Pancreas (tissue), 10 donors: ENCODE measurements at places on chromosomes 16 and 17. TPM values are rescaled to one million over a fixed set of nuclear protein-coding genes. Genes with fewer than 3 reads are reported as not detected.

Gene SLC6A2
- 0.25 TPM for total RNA-seq

Gene FZD2
- total RNA-seq, result 1.6 TPM

Gene RHBDF2
- total RNA-seq, result 50.1 TPM

Gene HSD17B2
- 11.9 TPM for total RNA-seq

Gene PMM2
- total RNA-seq, result 29.9 TPM

Gene C17orf78
- not detected for total RNA-seq

Gene ATXN1L
- 12.4 TPM for total RNA-seq

Gene TMIGD1
- not detected for total RNA-seq

Gene RAB34
- total RNA-seq, result 4.2 TPM

Gene RAMP2
- 3.8 TPM for total RNA-seq

Gene SYT17
- total RNA-seq, result 2.3 TPM

Gene IRX5
- 0.28 TPM for total RNA-seq
